Ascending aorta (tissue), 2 donors: ENCODE measurements at places on chromosomes 4 and X. TPM values are rescaled to one million over a fixed set of nuclear protein-coding genes. Genes with fewer than 3 reads are reported as not detected.

- no peak for DNase-seq
These were observed 2.4 kb downstream of the FRAS1 start for GRCh38 chr4:78059524-78059889.

- no peak for DNase-seq
These were observed 260.7 kb upstream of the GIMD1 start for GRCh38 chr4:106629268-106629625.

DNA sequence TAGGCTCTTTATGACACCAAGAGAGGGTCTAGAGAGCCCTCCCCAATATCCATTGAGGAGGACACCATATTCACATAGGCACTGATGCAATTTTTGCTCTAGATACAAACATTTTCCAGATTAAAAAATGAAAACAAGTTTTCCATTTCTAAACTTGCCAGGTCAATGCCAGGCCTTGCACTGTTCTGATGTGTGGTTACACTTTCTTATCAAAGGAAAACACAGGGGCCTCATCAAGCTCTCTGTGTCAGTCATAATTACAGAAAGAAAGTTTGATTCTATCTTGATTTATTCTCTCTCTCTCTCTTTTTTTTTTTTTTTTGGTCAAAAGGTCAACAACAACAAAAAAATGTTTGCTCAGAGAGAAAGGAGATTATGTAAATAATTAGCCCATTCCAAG, 80.2 kb upstream of the ACSL4 start:
- no peak for DNase-seq

DNA sequence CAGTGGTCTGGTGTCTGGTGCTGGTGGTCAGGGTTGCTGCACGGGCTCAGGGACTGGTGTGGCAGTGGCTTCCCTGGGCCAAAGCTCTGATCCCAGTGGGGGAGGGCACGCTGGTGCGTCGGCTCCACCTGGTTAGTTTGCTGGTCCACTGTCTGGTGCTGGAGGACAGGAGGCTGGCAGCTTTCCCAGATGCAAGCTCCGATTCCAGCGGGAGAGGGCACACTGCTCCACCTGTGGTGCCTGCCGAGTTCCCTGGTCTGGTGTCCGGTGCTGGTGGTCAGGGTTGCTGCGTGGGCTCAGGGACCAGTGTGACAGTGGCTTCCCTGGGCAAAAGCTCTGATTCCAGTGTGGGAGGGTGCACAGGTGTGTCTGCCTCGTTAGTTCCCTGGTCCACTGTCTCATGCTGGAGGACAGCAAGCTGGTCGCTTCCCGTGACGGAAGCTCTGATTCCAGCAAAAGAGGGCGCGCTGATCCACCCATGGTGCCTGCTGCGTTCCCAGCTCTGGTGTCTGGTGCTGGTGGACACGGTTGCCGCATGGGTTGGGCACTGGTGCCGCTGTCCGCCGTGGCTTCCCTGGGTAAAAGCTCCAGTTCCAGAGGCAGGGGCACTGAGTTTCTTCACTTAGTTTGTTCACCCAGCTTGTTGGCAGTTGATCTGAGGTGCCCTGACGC, 5.8 kb downstream of the VMA21 start:
- no peak for DNase-seq

DNA sequence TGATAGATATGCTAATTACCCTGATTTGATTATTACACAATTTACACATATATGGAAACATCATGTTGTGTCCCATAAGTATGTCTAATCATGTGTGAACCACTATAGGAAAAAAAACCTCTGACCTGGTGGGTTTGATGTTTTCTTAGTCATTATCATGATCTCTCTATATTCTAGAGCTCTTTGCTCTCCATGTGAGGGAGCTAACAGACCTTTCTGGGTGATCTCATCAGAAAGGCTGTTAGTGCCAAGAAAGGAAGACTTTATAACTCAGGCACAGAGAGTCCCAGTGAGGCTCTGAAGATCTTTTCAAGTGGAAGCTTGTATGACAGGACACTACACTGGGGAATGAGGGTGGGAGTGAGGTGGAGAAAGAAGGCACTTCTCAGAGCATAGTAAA, 527.7 kb upstream of the MAGEB2 start:
- DNase-seq: no peak

The ADRA2C gene
- total RNA-seq: 46.1 TPM

DNA sequence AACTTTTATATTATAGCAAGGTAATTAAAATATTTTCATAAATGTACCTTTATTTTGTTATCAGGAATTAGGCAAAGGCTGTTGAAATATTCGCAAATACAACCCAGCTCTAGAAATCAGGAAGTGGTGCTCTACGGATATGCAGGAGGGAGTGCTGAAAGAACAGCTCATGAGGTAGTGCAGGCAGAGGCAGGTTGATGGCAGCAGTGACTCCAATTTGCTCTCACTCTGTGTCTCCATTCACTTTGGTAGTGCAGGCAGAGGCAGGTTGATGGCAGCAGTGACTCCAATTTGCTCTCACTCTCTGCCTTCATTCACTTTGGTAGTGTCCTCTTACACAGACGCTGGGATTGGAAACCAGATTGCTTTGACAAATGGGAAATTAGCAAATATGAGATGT, 277.9 kb downstream of the TRIML1 start:
- no peak for DNase-seq

DNA sequence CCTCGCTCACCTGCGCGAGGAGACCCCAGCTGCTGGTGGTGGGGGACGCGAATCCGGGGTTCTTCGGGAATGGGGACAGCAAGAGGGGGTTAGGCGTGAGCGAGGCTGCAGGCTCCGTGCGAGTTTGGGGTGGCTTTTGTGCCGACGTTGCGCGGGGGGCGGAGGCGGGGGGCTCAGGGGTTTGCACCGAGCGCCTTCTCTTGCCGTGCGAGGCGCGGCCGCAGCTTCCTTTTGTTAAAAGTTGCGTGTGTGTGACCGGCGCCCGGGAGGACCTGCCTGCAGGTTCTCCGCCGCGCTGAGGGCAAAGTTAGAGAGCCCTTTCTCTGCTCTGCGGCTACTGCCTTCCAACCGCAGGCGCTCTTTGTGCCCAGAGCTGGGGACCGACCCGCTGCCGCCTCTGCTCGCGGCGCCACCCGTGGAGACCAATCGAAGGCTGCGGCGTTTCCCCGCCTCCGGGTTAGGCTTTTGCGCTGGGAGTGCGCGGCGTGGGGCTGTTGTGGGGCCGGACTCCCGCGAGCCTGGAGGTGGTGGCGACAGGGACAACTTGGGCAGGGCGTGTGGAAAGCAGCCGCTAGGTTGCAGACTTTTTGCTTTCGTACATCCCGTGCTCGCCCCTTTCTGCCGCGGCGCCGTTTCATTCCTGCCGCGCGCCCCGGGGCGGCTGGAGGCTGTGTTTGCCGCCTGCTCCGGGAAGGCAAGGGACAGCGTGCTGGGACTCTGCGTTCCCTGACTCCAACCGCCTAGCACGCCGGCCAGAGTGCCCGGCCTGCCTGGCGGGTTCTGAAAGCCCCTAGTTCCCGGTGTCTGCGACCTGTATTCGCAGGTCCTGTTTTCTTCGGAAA, 716 bp downstream of the KIT start:
- peak; percentile 71 for DNase-seq

DNA sequence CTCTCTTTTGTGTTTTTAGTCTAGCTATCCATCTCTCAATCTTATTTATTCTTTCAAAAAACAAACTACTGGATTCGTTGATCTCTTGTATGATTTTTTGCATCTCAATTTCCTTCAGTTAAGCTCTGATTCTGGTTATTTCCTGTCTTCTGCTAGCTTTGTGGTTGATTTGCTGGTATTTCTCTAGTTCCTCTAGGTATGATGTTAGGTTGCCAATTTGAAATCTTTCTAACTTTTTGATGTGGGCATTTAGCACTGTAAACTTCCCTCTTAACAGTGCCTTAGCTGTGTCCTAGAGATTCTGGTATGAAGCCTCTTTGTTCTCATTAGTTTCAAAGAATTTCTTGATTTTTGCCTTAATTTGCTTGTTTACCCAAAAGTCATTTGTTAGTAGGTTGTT, 15.2 kb upstream of the NEXMIF start:
- no peak for DNase-seq

DNA sequence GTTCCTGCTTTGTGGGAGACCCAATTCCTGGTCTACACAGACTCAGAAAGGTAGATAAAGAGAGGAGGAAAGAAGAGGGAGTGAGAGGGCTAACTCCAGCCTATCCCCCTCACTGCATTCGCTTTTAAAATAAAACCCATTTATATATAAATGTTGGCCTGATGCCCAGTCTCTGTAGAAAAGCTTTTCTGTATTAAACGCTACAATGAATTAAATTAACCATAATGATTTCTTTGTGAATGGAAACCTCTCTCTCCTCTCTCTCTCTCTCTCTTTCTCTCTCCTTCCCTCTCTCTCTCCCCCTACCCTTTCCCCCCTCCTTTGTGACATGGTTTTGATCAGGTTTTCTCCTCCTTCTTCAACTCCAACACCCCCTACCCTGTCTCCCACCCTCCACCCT, 34.8 kb downstream of the PJA1 start:
- DNase-seq: no peak

DNA sequence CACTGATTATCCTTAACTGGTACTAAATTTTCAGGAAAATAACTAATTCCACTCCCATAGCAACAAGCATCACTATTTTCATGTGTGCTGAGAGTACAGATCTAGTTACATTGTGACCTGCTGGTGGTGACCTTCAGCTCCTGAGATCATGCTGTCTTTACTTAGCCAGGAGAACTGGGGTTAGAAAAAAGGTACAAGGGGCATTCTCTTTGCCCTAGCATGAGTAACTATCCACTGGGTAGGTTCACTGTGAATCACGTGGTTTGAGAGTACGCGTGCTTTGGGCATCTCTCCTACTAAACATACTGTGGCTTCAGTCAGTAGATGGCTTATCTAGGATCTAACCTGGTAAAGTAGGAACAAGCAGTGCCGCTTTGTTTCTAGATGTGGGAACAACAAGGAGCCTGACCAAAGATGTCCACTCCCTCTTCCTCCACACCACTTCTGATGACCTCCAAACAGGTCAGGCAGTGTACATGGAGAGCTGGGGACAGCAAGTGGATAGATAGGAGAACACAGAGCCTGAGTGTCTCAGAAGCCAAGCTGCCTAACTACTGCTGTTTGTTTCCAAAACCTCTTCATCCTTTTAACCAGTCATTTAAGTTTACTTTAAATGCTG, 90.2 kb downstream of the CBR4 start:
- DNase-seq: no peak

DNA sequence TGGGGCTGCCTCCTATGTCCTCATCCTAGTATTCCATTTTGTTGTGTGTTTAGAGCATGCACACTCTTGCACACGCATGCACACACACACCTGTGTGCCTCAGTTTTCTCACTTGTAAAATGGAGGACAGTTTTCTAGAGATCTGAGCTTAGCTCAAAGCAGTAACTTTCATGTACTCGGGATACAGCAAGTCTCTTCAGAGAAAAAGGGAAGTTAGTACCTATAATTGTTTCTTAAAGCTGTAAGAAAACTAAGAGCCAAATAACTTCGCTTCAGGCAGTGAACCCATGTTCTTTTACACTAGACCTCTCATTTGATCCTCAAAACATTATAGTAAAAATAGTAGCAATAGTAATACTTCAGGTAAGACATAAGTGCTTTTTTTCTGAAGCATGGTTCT, 49.6 kb downstream of the KIT start:
- no peak for DNase-seq

GRCh38 chr4:95284655-95285054, 264.1 kb downstream of the UNC5C start:
- DNase-seq: no peak
